ENCODE measurements at places on chromosomes 5 and 9.

DNA sequence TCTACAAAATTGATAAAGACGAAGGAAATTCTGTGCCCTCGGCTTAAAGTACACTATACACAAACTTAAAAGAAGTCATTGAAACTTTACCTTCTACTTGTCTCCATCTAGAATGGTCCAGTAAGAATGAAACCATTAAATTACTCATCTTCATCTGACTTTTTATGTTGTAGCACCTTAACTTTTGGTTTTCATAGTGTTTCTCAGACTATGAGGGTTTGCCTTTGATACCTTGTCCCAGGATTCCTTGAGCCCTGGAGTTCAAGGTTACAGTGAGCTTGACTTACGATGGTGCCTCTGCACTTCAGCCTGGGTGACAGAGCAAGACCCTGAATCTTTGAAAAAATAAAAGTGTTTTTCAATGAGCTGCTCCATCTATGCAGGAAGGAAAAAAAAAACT, 132.2 kb downstream of the CDC42SE2 start:
- DNase-seq, result no peak

DNA sequence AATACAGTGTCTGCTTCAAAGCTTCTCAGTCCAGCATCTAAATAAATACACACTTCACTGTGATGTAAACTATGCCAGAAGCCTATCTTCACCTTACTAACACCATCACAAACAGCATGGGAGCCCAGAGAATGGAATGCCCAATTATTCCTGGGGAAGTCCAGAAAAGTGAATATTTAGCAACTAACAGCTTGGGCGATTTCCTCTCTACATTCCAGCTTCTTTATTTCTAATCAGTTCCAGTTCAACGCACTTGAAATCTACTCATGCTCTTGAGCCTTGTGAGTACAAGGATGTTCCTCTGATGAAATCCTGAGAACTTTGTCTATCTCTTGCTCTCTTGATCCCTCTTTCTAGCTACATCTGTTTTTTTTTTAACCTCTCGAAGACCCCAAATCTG, 100.4 kb upstream of the C9orf72 start:
- no peak for DNase-seq

- DNase-seq, result no peak
Measured at GRCh38 chr9:77014597-77015263, 4.7 kb upstream of the FOXB2 start.

- DNase-seq, result no peak
Measured at GRCh38 chr5:140239939-140240700, 62.8 kb downstream of the PFDN1 start.

DNA sequence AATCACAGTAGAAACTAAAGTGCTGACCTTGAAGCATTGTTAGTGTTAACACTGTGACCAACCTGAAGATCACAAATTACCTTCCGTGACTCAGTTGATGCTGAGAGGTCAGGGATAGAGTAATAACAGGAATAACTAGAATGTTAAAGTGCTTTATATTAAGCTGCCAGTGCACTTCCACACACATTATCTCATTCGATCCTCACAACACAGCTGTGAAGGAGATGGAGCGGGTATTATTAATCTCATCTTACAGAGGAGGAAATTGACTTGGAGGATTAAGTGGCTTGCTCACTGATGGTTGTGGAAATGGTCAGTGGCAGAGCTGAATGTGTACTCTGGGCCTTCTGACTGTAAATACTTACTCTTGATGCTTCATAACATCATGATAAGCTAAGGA, 252.5 kb upstream of the DMRT1 start:
- no peak for DNase-seq

DNA sequence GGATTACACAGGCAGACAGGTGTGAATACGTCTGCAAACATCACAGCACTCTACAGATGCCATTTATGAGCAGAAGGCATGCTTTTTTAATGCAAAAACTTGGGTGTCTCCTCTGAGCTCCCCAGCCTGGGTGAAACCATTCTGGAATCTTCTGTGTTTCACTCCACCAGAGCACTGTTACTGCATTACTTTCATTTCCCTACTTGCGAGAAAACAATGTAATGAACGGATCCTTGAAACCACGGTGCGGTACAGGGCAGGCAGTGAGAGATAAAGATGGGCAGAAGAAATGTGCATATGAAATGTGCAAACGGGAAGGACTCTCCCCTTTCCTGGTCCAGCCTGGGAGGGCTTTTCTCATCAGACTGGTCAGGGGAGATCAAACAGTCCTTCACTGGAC, 584.3 kb upstream of the KLF4 start:
- DNase-seq, result no peak

- DNase-seq, result no peak
Measured at GRCh38 chr5:176413709-176414191, 2.6 kb downstream of the CLTB start.

- DNase-seq, result no peak
Measured at GRCh38 chr5:11476866-11477265, 427.4 kb downstream of the CTNND2 start.

DNA sequence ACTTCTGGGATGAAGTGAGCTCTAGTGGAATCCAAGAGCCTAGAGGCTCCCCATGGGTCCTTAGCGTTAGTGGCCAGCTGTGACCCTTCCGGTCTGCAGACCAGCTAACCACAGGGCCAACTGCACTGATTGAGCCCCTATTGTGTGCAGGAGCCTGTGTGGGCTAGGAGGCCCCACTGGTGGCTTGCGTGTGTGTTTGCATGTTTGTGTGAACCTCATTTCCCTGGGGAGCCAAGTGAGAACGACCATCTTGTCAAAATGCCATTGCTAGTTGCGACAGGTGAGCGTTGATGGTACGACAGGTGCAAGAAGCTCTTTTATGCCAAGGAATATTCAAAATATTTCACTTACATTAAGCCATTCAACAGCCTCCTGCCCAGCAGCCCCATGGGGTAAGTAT, 44.1 kb upstream of the ANKRD33B start:
- no peak for DNase-seq

DNA sequence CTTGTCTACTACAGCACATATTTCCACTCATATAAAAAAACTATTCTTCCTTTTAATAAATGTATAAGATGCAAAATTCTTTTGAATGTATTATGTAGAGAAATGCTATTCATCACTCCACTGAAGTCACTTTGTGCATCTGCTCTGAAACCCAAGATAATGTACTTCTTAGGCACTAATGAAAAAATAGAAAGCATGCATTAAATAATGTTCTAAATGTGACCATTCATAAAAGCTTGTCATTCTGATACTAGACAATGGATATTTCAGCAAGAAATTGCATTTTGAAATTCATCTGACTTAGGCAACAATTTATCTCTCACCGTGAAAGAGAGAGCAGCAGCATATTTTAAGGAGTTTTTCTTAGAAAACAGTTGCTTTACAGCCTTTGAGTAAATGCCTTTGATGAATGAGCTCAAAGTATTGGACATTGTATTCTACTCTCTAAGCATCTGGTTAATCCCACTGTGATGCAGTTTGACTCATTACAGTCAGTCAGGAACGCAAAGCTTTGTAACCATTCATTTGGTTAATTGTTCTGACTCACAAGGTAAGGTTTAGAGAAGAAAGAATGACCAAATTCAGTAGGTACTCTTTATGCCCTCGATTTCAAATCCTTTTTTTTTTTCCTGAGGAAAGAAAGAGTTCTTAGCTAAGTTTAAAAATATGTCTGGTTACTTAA, 2233.8 kb upstream of the C9orf72 start:
- DNase-seq, result no peak

DNA sequence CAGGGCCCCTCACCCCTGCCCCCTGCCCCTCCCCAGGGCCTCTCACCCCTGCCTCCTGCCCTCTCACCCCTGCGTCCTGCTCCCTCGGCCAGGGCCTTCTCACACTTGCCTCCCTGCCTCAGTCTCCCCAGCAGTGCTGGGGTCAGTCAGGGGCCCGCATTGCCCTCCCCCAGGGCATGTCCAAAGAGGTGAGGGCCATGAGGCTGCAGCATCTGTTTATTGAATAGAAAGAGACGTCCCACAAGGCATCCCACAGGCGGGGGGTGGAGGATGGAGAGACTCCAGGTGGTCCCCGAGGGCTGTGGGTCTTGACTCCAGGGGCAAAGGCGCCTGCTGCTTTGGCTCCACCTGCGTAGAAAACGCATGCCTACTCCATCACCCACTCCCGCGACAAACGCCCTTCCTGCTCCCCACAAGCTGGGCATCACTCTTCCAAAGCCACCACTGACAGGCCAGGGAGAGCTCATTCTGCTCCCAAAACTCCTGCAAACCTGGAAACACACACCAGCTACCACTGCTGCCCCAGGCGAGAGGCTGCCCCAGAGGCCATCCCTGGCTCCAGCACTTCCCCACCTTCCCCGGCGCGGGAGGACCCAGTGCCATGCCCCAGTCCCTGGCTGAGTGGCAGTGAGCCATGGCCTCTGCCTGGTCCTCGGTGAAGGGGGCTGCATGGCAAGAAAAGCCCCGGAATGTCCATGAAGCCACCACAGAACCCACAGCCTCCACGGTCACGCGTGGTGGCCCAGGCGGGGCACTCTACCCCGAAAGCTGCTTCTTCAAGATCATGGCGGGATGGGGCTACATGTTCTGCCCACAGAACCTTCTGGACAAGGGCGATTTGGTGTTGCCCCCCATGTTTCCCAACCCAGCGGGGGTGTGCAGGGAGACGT, 1.6 kb upstream of the LCN8 start:
- DNase-seq, result no peak

DNA sequence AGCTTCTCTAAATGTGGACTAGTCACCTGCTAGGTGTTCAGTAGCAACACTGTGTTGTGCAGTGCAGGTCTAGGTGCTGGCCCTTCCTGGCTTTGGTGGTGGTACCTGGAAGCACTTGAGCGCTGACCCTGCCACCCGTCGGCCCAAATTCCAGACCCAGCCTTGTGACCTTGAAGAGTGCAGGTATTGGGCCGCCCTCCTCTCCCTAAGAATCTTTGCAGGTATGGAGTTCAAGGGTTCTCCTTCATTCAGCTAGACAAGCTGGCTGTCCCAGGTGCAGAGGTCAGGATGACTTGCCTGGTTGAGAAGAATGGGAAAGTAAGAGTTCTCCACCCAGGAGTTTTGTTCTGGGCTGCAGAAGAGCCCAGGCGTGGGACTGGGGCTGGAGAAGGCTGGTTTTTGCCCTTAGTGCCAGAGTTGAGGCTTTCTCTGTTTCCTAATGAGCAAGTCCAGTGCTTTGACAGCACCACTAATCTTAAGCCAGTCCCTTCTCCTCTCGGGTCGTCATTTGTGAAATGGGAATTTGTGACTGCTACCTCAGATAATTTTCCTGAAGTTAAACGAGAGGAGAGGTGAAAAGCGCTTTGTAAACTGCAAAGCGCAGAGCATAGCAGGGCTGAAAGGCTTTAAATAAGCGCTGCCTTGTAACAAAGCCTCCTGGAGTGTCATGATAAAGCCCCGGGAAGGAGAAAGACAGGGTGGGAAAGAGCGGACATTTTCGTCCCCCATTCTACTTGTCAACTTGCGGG, 4.0 kb downstream of the FOXE1 start:
- no peak for DNase-seq

DNA sequence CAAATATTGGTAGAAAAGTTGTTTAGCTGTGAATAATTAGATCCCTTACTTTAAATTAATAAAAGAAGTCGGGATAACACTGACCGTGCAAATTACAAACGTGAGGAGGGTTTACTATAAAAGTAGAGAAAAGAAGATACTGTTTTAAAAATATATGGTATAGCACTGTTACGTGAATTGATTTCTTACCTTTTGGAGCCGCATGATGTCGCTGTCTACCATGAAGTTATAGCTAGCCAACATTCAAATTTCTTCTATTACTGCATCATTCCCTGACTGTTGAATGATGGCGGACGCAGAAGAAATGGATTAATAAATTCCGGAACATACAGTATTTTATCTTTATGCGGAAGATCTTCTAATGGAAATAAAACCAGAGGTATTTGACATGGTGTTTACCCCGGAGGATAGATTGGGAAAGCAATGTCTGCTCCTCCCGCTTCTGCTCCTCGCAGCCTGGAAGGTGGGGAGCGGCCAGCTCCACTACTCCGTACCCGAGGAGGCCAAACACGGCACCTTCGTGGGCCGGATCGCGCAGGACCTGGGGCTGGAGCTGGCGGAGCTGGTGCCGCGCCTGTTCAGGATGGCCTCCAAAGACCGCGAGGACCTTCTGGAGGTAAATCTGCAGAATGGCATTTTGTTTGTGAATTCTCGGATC, at the start of gene PCDHA6:
Gene PCDHA6, plus strand, starts transcription at position 257 of the 658 bp plus-strand sequence. Its CDS starts 132 bp downstream, at position 389.
- no peak for DNase-seq

DNA sequence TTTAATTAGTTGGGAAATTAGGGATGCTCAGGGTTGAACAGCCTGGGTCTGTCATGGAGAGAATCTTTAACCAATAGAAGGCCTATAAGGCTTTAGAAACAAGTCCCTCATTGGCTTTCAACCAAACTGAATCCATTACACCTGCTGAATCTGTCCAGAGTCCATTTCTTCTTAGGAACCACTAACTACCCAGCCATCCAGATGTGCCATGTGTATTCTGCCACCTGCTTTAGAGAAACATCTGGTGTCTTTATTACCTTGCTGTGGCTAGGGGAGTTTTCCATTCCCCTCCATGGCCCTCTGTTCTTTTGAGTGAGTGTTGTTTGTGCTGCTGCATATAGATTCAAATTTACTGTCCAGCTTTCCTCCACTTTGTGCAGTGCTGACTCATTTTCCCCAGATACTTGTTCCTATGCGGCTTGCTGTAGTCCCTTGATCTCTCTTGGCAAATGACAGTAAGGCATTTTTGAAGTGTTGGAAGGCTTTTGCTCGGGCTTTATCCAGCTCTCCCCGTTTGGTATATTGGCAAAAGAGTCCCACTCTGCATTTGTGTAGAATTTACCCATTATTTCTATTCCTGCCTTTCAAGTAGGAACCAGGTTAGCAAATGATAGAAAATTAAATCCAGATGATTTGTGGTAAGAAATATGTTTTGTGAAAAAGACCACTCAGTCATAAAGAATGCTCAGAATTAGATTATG, 54.6 kb downstream of the NLN start:
- no peak for DNase-seq

- no peak for DNase-seq
Measured at GRCh38 chr5:73143716-73144115, 23.3 kb downstream of the TMEM171 start.

GRCh38 chr5:158152136-158152535, 293.2 kb upstream of the CLINT1 start:
- DNase-seq, result no peak

DNA sequence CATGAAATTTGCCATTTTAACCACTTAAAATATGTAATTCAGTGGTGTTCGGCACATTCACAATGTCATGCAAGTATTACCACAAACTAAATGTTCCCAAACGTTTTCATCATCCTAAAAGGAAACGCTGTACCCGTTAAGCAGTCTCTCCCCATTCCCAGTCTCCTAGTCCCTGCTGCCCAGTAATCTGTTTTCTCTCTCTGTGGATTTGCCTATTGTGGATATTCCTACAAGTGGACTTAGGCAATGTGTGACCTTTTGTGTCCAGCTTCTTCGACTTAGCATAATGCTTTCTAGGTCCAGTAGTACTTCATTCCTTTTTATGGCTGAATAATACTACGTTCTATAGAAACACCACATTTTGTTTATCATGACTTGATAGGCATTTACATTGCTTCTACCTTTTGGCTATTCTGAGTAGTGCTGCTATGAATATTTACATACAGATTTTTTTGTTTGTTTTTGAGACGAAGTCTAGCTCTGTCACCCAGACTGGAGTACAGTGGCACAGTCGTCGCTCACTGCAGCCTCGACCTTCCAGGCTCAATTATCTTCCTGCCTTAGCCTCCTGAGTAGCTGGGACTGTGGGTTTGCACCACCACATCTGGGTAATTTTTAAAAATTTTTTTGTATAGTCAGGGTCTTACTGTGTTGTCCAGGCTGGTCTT, 13.0 kb downstream of the DENND4C start:
- DNase-seq, result no peak

GRCh38 chr5:27906931-27907601, 868.7 kb upstream of the CDH9 start:
- DNase-seq, result no peak

GRCh38 chr5:56480705-56481427, 247.7 kb upstream of the ANKRD55 start:
- DNase-seq, result peak; percentile 90
